Stimulated activated CD8-positive, alpha-beta memory T cell treated with anti-CD3 and anti-CD28 coated beads, Interleukin-7, amount 100 ng/mL, for 1 hour (primary cell): ENCODE measurements at places on chromosomes 1 and 21.
A peak's percentile ranks its signal among the peaks of the same experiment; 100 is the strongest.

DNA sequence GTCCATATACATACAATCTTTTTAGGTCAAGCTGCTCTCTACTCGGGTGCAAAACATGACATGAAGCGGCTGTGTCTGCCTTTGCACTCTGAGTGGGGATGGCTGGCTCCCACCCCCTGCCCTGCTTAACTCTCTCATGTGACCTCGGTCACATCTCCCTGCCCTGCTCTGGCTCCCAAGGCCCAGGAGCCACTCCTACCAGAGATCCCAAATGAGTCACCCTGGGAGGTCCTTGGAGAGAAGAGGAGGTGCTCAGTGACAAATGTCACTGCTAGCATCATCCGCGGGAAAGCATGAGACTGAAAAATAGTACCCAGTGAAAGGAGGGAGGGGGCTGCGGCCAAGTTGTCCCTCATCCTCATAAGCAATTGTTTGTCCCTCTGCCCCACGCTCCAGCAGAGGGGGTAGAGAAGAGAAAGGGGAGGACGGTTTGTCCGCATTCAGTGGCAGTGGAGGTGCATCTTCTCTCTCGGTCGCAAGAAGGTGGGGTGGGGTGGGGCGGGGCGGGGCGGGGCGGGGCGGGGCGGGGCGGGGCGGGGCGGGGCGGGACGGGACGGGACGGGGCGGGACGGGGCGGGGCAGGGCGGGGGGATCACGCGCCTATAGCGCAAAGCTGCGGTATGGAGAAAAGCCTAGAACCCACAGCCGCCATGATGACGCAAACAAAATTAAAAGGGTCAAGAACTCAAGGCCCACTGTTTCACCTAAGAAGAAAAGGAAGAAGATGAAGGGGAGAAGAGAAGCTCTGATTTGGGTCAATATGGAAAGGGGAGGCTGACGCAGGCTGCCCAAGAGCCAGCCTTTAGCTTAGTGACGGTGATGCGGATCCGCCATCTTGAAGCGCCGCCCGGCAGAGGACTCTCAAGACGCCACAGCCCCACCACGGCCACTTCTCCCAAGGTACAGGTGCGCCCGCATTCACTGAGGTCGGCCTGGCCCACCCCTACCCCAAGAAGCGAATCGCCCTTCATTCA is 66.2 kb downstream of the CD46 start:
- DNase-seq, result no peak

GRCh38 chr1:155860970-155861510 is 1.7 kb downstream of the SYT11 start:
- DNase-seq, result no peak

GRCh38 chr1:29689372-29690030 is 453.2 kb downstream of the PTPRU start:
- no peak for DNase-seq

GRCh38 chr1:39970274-39970673 is 15.3 kb downstream of the MFSD2A start:
- no peak for DNase-seq

- peak; percentile 27 for DNase-seq
Observed at GRCh38 chr1:247331525-247332214, at the start of gene ZNF496. Gene ZNF496 (minus strand): TSS chr1:247331867. CDS start chr1:247329578, 2,289 bp downstream.

DNA sequence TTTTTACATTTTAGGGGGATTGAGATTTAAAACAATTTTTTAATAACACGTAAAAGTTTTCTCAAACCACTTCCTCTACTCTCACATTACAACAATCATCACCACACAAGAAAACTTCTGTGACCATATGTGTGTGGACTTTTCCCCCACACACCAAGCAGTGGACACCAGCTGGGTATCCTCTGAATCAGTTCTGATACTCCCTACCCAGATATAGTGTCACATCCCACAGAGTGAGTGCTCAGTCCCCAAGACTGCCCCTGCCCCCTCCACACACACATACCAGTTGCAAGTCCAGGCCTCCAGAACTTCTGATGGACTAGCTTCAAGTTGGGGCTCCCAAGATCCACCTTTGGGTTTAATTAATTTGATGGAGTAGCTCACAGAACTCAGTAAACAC is 53.3 kb upstream of the QSOX1 start:
- DNase-seq, result no peak

GRCh38 chr1:89965193-89965768 is 29.6 kb upstream of the ZNF326 start:
- DNase-seq, result no peak

DNA sequence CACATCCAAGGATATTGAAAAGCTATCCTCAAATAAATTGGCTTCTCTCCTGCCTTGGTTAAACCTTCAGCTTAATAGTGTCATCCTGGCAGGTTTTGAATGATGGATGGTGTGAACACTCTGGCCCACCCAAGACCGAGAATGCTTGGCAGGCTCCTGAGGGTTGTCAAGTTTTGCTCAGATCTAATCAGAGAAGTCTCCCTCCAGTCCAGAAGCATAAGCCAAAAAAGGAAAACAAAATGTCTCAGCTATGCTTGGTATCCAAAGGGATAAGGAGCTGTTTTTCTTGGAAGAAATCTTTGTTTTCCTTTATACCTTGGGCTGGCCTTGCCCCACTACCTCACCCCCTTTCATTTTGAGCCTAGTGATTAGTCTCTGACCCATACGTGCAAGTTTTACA is 172.7 kb downstream of the CRB1 start:
- DNase-seq, result no peak

- no peak for DNase-seq
Observed at GRCh38 chr1:22437573-22437972, 14.1 kb upstream of the ZBTB40 start.

- DNase-seq, result no peak
Observed at GRCh38 chr1:180152588-180152987, 2.1 kb upstream of the QSOX1 start.

DNA sequence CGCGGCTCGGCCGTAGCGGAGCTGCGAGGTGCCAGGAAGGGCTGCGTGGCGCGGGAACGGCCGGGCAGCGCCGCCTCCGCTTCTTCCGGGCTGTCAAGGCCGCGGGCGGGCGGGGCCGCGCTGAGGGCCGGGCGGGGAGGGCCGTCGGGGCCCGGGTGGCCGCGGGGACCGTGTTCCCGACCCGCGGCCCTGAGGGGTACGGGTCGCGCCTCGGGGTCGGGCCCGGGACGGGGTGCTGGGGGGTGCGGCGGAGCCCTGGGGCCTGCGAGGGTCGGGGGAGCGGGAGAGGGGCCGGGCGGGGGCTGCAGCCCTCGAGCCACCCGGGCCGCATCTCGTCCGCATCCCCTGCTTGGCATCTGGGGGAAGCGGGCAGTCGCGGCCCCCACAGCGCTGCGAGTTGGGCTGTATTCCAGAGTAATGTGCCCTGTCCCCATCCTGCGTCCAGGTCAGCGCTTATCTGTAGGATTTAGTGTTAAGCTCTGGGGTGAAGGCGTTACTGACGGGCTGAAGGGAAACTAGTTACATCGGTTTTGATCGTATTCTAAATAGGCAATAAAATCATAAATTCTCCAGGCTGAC is 379 bp downstream of the RER1 start:
- DNase-seq, result no peak

GRCh38 chr1:38475624-38476005 is 384.0 kb downstream of the RRAGC start:
- DNase-seq, result no peak

DNA sequence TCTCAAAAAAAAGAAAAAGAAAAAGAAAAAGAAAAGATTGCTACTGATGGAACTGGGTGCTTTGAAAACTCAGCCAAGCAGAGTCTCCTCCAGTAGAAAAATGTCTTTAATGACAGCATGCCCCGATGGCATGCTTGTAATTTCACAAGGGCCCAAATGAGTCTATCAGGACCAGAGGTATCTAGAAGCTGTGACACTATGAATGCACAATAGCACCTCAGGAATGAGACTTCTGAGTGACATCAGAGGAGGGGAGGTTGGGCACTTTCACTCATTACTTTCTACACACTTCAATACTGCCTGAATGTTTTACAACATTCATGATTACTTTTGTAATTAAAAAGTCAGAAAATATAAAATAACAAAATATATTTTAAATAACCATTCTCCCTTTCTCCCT is 15.1 kb upstream of the CD58 start:
- no peak for DNase-seq

GRCh38 chr1:205396967-205397616 is 24.8 kb downstream of the LEMD1 start:
- no peak for DNase-seq

DNA sequence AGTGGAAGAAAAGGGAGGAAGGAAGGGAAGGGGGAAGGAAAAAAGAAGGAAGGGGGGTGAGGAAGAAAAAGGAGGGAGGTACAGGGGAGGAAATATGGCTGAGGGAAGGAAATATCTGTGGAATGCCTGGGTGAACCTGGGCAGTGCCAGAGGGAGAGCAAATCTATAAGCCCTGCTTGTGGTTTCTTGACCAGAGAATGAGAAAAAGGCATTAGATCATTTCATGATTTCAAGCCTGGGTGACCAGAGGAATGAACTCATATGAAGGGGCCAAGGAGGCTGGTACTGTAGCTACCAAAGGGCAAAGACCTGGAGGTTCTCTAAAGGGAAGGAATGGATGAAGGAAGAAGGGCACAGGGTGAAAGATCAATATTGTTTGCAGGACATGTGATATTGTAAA is 31.4 kb downstream of the GNG12 start:
- DNase-seq, result no peak

DNA sequence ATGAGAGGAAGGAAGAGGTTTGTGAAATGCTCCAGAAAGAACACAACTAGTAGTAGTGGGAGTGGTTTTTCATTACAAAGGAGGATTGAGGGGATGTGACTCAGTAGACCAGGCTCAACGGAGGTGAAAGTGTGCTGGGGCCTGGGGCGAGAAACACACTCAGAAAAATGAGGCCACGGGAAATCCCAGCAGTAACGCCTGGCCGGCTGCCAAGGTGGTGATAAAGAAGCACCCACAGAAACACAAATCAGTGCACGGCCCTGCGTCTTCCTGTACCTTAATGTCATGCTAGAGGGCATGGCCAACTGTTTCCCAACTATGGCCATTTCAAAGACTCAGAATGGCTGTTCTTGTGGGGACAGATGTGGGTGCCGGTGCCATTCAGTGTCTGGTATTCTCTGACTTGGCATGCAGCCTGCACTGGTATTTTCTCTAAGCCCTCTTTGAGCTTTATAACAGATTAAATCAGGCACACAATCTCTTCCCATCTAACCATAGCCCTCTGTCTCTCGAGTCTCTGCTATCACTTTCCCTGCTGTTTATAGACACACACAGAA is 38.2 kb downstream of the URB2 start:
- DNase-seq, result peak; percentile 36

GRCh38 chr1:211247921-211248320 is 11.2 kb upstream of the RCOR3 start:
- no peak for DNase-seq

- no peak for DNase-seq
Observed at GRCh38 chr1:230256896-230257295, 169.2 kb downstream of the PGBD5 start.

- no peak for DNase-seq
Observed at GRCh38 chr1:69587391-69587790, 19.7 kb downstream of the LRRC7 start.

DNA sequence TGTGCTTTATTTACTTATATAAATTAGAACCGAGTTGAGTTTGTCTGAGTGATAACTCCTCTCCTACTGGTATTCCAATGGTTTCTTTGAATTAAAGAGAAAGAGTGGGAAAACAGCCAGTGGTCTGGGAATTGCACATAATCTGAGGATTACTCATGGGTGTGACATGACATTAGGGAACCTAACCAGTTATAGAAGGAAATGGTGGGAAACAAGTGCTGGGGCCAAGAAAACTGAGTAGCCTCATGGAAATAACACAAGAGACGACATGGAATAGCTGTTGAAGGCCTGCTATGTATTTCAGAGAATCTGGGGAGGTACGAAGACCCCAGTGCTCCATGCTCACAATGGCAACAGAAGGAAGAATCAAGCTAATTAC is 41.8 kb upstream of the LRRC52 start:
- no peak for DNase-seq

DNA sequence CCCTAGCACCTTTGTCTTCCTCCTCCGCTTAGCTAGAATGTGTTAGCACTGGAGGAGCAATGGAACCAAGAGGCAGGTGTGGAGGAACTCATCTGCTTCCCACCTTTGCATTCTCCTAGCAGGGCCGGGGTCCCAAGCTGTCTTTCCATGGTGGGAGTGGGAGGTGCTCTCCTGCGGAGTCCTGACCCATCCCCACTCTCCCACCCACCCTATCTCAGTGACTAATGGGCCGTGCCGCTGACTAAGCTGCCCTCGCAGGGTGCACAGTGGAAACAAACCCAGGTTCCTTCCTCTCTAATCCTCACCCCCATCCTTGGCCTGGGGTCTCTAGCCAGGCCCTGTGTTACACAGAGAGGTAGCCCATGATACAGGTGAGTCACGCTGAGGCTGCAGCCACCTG is 177.5 kb downstream of the HIVEP3 start:
- no peak for DNase-seq
